ENCODE measurements at places on chromosomes 2 and 18. TPM values are rescaled to one million over a fixed set of nuclear protein-coding genes. Genes with fewer than 3 reads are reported as not detected.

- no peak overlapping the region for H3K4me3 ChIP-seq
- H3K4me1 ChIP-seq: no peaks in the 10 kb centered on the region
- H3K27ac ChIP-seq: no peak overlapping the region
- H3K27me3 ChIP-seq: no peaks in the 10 kb centered on the region
- no peak for DNase-seq
Measured at GRCh38 chr2:8141780-8142179, 540.1 kb upstream of the ID2 start.

- H3K4me3 ChIP-seq: no peak overlapping the region
- no peaks in the 10 kb centered on the region for H3K4me1 ChIP-seq
- no peaks in the 10 kb centered on the region for H3K27me3 ChIP-seq
- no peaks in the 10 kb centered on the region for H3K36me3 ChIP-seq
Measured at GRCh38 chr2:205405752-205406151, 276.5 kb upstream of the NRP2 start.

GRCh38 chr2:219709331-219709761, 81.9 kb downstream of the SLC4A3 start:
- no peaks in the 10 kb centered on the region for H3K4me1 ChIP-seq
- peaks cover 11% of the 10 kb centered on the region for H3K27me3 ChIP-seq
- no peak for DNase-seq
- no peak overlapping the region for H3K27ac ChIP-seq

- H3K27me3 ChIP-seq: no peaks in the 10 kb centered on the region
- H3K4me3 ChIP-seq: peak overlapping the region; percentile 95
- DNase-seq: no peak
- peaks cover 15% of the 10 kb centered on the region for H3K36me3 ChIP-seq
- peaks cover 20% of the 10 kb centered on the region for H3K4me1 ChIP-seq
Measured at GRCh38 chr2:24970483-24971285, 1.1 kb downstream of the DNAJC27 start.

DNA sequence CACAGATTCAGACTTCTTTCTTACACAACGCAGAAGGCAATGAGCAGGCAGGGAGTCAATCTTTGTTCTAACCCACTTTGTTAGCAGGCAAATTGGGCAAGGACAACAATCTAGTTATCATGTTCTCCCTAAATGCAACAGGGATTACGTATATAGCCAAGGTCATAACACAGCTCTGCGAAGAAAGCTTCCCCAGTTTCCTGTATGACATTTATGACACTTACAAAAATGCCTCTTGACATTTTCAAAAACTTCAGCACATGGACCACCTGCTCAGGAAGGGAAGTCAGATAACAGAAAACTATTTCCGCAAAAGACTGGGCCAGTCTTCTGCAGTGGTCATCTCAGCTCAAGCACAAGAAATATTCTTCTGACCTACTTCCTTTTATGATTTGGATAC, 106.1 kb downstream of the IRS1 start:
- H3K4me3 ChIP-seq: no peak overlapping the region
- no peaks in the 10 kb centered on the region for H3K4me1 ChIP-seq
- no peak overlapping the region for H3K27ac ChIP-seq
- H3K27me3 ChIP-seq: peaks cover 3% of the 10 kb centered on the region
- no peaks in the 10 kb centered on the region for H3K36me3 ChIP-seq
- DNase-seq: no peak

GRCh38 chr2:240134466-240134865, 1.6 kb downstream of the COPS9 start:
- H3K36me3 ChIP-seq: peaks cover 41% of the 10 kb centered on the region
- no peaks in the 10 kb centered on the region for H3K27me3 ChIP-seq
- no peak overlapping the region for H3K27ac ChIP-seq
- H3K4me1 ChIP-seq: peaks cover 33% of the 10 kb centered on the region
- no peak overlapping the region for H3K4me3 ChIP-seq

DNA sequence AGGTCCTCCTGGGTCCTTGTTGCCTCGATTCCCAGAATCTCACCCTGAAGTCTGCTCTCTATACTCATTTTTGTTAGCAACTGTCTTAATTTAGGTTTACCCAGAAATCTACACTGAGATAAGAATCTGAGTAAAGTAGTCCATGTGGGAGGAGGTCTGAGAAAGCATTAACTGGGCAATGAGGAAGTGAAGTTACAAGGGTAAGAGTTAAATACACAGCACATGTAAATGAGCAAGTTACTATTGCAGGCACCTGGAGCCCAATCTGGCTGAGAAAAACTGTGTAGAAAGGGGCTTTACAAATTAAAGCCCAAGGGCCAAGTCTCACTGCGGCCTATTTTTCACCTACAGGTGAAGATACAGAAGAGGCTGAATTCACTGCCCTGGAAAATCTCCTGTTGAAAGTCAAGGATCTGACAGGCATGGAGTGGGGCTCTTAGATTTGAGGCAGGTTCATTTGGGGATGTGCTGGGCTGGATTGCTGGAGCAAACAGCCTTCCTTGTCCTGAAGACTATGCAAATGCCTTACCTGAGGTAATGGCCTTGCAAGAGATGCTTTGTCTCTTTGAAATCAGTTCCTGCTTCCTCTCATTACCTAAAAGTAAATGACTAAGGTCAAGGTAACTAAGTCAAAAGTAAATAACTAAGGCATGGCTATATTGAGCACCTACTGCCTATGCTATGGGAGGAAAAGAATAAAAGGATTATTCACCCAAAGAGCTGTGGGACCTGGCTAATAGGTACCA, 84.4 kb upstream of the DYNAP start:
- no peaks in the 10 kb centered on the region for H3K27me3 ChIP-seq
- no peaks in the 10 kb centered on the region for H3K4me1 ChIP-seq
- no peak for DNase-seq
- H3K27ac ChIP-seq: no peak overlapping the region
- no peaks in the 10 kb centered on the region for H3K36me3 ChIP-seq

DNA sequence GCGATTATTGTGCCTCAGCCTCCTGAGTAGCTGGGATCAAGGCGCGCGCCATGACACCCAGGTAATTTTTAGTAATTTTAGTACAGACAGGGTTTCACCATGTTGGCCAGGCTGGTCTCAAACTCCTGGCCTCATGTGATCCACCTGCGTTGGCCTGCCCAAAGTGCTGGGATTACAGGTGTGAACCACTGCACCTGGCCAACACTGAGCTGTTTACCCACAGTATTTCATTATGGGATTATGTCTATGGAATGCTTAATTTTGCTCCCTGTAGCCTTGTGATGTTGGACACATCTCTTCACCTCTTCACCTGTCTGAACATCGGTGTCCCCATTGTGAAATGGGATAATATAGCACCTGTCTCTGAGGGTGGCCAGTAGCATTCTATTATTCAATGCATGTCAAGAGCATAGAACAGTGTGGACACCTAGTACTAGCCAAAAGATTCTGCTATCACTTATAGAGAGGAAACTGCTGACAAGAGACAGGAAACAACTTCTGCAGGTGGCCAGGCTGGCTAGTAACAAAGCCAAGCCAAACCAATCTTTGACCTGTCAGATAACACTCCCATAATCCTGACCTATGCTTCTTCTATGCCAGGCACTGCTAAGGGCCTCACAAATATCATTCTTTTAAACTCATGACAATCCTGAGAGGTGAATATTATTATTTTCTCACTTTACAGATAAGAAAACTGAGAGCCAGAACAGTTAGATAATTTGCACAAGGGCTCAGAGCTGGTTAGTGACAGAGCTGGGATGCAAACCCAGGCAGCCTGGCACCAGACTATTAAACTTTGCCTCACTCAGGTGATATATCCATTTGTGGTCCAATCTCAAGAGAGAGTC, 29.4 kb upstream of the REEP1 start:
- no peak for DNase-seq
- H3K4me3 ChIP-seq: no peak overlapping the region
- H3K27ac ChIP-seq: no peak overlapping the region
- no peaks in the 10 kb centered on the region for H3K27me3 ChIP-seq
- H3K36me3 ChIP-seq: no peaks in the 10 kb centered on the region

- no peak overlapping the region for H3K27ac ChIP-seq
- peaks cover 12% of the 10 kb centered on the region for H3K27me3 ChIP-seq
- H3K36me3 ChIP-seq: no peaks in the 10 kb centered on the region
- no peaks in the 10 kb centered on the region for H3K4me1 ChIP-seq
- no peak overlapping the region for H3K4me3 ChIP-seq
Measured at GRCh38 chr2:219661197-219661954, 33.9 kb downstream of the SLC4A3 start.

- no peak overlapping the region for H3K4me3 ChIP-seq
- DNase-seq: no peak
- no peaks in the 10 kb centered on the region for H3K27me3 ChIP-seq
- H3K36me3 ChIP-seq: no peaks in the 10 kb centered on the region
Measured at GRCh38 chr18:37156330-37156942, 327.5 kb downstream of the KIAA1328 start.

GRCh38 chr2:98900721-98901120, 35.3 kb downstream of the CRACDL start:
- no peaks in the 10 kb centered on the region for H3K27me3 ChIP-seq
- no peaks in the 10 kb centered on the region for H3K36me3 ChIP-seq
- DNase-seq: no peak
- H3K4me1 ChIP-seq: no peaks in the 10 kb centered on the region
- no peak overlapping the region for H3K4me3 ChIP-seq

DNA sequence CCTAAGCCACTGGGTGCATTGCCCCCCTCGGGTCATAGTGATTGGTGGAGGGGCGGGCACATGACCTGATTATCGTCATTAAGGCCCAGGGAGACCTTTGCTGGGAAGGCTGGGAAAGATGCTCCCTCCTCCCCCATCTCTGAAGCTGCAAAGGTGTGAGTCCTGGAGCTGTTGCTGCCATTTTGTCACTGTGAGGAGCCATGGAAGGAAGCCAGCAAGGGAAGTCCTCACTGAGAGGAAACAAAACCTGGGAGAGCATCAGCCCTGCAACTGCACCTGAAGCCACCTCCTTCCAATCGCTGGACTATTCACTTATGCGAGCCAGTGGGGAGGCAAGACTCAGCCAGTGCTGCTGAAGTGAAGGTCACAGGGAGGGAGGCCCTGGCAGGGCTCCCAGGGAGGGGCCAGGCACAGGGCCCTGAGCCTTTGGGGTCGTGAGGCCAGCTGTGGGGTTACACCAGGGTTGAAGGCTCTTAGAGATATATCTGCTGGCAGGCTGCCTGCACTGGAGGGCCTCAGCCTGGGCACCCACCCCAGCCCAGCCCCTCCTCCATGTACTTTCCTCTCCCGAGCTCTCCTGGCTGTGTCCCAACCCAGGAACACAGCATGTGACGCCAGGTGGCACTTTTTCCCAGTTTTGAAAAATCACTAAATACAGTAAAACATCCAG, 10.7 kb upstream of the FAHD2A start:
- H3K27ac ChIP-seq: no peak overlapping the region
- no peak for DNase-seq
- no peak overlapping the region for H3K4me3 ChIP-seq

- no peak for DNase-seq
- H3K4me3 ChIP-seq: no peak overlapping the region
- peaks cover 69% of the 10 kb centered on the region for H3K4me1 ChIP-seq
- no peaks in the 10 kb centered on the region for H3K36me3 ChIP-seq
- H3K27me3 ChIP-seq: no peaks in the 10 kb centered on the region
- H3K27ac ChIP-seq: peak overlapping the region; percentile 15
Measured at GRCh38 chr2:134238371-134238770, 15.5 kb upstream of the MGAT5 start.

DNA sequence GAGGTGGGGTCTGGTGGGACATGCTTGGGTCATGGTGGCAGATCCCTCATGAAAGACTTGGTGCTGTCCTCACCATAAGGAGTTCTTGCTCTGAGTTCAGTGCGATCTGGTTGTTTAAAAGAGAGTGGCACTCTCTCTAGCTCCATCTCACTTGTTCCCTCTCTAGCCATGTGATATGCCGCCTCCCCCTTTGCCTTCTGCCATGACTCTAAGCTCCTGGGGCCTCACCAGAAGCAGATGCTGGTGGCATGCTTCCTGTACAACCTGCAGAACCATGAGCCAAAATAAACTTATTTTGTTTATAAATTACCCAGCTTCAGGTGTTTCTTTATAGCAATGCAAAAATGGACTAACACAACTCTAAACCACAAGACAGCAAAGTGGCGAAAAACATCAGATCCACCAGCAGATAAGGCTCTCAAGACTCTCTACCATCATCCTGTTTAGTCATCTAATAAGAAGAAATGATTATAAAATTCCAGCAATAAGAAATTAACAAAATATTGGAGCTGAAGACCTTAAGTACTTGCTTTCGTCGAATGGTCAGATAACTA, 75.5 kb downstream of the OLA1 start:
- no peak for DNase-seq
- H3K27me3 ChIP-seq: no peaks in the 10 kb centered on the region
- peaks cover 6% of the 10 kb centered on the region for H3K36me3 ChIP-seq
- no peak overlapping the region for H3K4me3 ChIP-seq
- no peaks in the 10 kb centered on the region for H3K4me1 ChIP-seq

GRCh38 chr2:160214461-160215445, 14.7 kb upstream of the ITGB6 start:
- DNase-seq: no peak
- H3K4me1 ChIP-seq: no peaks in the 10 kb centered on the region
- H3K27me3 ChIP-seq: no peaks in the 10 kb centered on the region
- H3K4me3 ChIP-seq: no peak overlapping the region
- H3K36me3 ChIP-seq: no peaks in the 10 kb centered on the region

- peak overlapping the region; percentile 6 for H3K4me3 ChIP-seq
- H3K27ac ChIP-seq: peak overlapping the region; percentile 14
- H3K36me3 ChIP-seq: peaks cover 45% of the 10 kb centered on the region
- H3K4me1 ChIP-seq: peaks cover 68% of the 10 kb centered on the region
- peak; percentile 23 for DNase-seq
- H3K27me3 ChIP-seq: no peaks in the 10 kb centered on the region
Measured at GRCh38 chr18:63292831-63293683, 26.5 kb downstream of the BCL2 start.

DNA sequence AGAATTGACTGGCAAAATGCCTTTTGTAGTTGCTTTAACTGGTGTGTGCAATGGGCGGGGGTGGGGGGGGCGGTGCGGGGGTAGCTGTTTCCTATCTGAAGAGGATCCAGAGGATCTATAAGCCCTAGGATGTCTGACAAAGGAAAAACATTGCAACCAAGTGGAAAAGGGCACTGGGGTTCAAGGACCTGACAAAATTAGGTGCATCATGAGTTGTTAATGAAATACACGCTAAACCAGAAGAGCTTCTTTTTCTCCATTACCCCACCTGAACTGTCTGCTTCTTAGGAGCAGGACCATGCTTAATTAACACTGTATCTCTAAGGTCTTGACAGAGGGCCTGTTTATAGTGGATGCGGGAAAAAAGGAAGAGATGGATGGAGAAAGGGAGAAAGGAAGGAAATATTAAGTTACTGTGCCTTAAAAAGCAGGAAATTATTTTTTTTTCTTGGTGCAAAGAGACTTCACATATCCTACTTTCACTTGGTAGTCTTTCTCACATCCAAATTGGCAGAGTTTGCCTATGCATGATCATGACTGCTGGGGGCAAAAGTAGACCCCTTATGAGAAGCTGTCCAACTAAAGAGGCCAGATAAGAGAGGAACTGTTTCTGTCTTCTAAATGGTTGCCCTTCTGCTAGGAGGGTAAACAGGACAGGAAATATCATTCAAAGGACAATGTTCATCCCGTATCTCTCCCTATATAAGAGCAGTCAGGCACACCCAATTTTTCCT, 4.6 kb downstream of the RND3 start:
- H3K27me3 ChIP-seq: peaks cover 21% of the 10 kb centered on the region
- no peak overlapping the region for H3K4me3 ChIP-seq
- H3K27ac ChIP-seq: no peak overlapping the region
- no peak for DNase-seq

CNTNAP5 gene
- not detected for total RNA-seq

POMC gene
- total RNA-seq: 4.5 TPM

SPDYA gene
- 12.7 TPM for total RNA-seq

SLC4A5 gene
- 10.4 TPM for total RNA-seq

RUFY4 gene
- total RNA-seq: 0.78 TPM

VWA3B gene
- not detected for total RNA-seq

ZSWIM2 gene
- not detected for total RNA-seq

CIB4 gene
- not detected for total RNA-seq

IL18R1 gene
- total RNA-seq: 7.6 TPM

C2orf72 gene
- not detected for total RNA-seq

GREB1L gene
- not detected for total RNA-seq
